Pons (tissue), 1 donor: ENCODE measurements at places on chromosomes 16 and 17.

DNA sequence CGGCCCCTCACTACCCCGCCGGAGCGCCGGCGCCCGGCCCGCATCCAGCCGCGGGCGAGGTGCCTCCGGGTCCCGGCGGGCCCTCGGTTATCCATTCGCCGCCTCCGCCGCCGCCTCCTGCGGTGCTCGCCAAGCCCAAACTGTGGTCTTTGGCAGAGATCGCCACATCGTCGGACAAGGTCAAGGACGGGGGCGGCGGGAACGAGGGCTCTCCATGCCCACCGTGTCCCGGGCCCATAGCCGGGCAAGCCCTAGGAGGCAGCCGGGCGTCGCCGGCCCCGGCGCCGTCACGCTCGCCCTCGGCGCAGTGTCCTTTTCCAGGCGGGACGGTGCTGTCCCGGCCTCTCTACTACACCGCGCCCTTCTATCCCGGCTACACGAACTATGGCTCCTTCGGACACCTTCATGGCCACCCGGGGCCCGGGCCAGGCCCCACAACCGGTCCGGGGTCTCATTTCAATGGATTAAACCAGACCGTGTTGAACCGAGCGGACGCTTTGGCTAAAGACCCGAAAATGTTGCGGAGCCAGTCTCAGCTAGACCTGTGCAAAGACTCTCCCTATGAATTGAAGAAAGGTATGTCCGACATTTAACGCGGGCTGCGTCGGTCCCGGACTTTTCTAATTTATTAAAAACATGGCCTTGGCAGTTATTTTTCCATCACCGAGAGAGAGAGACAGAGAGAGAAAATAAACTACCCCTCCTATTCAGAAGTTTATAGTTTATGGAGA is 2.8 kb downstream of the IRX5 start:
- no peak for DNase-seq

- peak; percentile 27 for DNase-seq
Measured at GRCh38 chr16:6114691-6115090, 1017.1 kb upstream of the EEF2KMT start.

DNA sequence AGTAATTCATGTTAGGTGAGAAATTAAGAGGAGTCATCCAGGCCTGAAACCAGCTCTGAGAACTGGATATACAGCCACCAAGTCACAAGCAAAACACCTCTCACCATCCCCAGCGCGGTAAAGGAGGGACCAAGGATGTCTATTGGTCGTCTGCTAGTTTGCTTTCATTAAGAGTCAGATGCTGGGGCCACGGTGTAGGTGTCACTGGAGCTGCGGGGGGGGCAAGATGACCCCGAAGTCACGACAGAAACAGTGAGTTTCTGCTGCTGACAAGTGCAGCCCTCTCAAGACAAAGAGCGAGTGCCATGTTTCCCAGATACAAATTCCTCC is 790 bp downstream of the NCBP3 start:
- DNase-seq = no peak

- DNase-seq = peak; percentile 87
Measured at GRCh38 chr16:30407102-30407803, at the start of gene ZNF771. Gene ZNF771, plus strand, starts transcription at chr16:30407606. Its CDS starts 448 bp downstream, at chr16:30408054.

- DNase-seq = peak; percentile 39
Measured at GRCh38 chr16:84548971-84549844, 44.7 kb upstream of the MEAK7 start.

DNA sequence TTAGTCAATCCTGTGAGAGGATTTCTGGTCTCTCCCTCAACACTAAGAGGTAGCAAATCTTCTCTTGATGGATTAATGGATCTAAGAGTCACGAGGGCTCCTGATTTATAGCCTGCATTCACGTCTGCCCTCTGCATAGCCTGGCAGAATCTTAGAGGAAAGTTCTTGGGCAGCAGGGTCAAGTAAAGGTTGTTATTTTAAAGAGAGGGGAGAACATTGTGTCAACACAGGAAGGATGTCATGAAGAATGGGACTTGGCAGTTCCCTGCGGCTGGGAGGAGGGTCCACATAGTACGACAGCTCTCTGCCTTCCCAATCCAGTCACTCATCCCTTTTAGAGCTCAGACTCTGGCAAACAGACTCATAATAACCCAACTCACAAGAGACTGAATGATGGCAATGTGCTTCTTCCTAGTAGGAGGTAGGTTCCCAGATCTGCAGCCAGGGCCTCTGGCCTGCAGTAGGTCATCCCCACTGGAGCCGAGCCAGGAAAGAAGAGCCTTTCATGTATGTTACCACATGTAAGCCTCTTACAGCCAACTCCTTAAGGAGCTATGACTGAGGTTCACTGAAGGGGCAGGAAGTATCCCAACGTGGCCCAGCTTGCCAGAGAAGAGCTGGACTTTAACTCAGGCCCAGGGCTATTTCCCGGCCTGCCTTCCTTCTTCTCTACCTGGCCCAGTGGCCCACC is 25.4 kb upstream of the RPTOR start:
- no peak for DNase-seq
